CD4-positive, alpha-beta T cell treated with Interleukin-15 for 1 hour (primary cell): ENCODE measurements at places on chromosomes 5 and 9.

- no peak for DNase-seq
These were observed 65.1 kb downstream of the GRIA1 start for GRCh38 chr5:153555420-153556114.

GRCh38 chr9:72459308-72459707 lies 62.1 kb upstream of the TMC1 start:
- no peak for DNase-seq

DNA sequence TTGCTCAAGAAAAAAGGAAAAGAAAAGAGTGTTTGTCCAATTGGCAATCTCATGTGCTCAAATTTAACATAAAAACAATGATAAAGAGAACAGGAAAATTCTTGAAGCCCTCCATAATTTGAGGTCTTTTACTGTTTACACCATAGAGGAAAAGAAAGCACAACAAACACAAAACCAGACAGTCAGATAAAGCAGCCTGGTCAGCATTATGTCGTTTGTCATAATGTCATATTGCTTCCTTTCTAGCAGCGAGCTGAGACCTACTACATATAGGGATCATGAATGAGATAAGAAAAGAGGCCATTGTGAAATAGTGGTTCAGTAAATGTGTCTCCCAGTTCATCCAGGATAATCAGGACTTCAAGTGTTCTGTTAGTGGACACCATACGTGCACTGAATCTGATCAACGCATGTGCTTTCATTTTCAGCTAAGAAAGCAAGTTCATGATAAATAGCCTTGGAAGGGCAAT lies 64.7 kb upstream of the SELENOP start:
- DNase-seq, result no peak

DNA sequence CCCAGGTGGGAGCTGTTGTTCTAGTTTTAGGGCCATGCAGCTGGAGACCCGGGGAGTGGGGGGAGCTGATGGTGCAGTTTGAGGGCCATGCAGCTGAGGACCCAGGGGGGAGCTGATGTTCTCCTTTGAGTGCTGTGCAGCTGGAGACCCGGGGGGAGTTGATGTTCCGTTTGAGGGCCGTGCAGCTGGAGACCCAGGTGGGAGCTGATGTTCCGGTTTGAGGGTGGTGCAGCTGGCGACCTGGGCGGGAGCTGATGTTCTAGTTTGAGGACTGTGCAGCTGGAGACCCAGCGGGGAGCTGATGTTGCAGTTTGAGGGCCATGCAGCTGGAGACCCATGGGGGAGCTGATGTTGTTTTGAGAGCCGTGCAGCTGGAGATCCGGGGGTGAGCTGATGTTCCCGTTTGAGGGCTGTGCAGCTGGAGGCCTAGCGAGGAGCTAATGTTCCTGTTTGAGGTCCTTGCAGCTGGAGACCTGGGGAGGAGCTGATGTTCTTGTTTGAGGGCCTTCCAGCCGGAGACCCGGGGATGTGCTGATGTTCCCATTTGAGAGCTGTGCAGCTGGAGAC lies 14.6 kb downstream of the PDCD6 start:
- DNase-seq, result no peak

GRCh38 chr5:160165137-160166068 lies 46.2 kb upstream of the PWWP2A start:
- DNase-seq, result no peak

- no peak for DNase-seq
These were observed 76.8 kb upstream of the NIPAL4 start for GRCh38 chr5:157382996-157383800.

GRCh38 chr9:14307989-14308852 lies 5.7 kb downstream of the NFIB start:
- DNase-seq, result no peak

- DNase-seq, result no peak
These were observed 97.0 kb upstream of the FAM120A start for GRCh38 chr9:93354451-93354850.

DNA sequence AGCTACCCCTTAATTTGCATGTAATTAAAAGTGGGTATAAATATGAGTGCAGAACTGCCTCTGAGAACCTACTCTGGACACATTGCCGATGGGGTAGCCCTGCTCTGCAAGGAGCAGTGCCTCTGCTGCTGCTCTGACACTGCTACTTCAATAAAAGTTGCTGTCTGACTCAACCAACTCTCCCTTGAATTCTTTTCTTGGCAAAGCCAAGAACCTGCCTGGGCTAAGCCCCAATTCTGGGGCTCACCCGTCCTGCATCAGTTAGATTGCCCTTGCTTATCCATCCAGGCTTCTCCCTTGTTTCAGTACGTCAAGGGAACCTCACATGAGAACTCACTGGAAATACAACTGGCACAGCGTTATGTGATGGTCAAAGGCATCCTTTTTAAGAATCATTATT lies 44.1 kb downstream of the FBXL7 start:
- DNase-seq, result no peak

- no peak for DNase-seq
These were observed 88.8 kb downstream of the NR3C1 start for GRCh38 chr5:143314659-143315058.

GRCh38 chr9:75869236-75869635 lies 21.2 kb upstream of the PCSK5 start:
- no peak for DNase-seq

- DNase-seq, result no peak
These were observed 43.0 kb downstream of the PIK3R1 start for GRCh38 chr5:68258531-68258930.

- DNase-seq, result peak; percentile 61
These were observed 1.3 kb downstream of the QSOX2 start for GRCh38 chr9:136244122-136244968.

DNA sequence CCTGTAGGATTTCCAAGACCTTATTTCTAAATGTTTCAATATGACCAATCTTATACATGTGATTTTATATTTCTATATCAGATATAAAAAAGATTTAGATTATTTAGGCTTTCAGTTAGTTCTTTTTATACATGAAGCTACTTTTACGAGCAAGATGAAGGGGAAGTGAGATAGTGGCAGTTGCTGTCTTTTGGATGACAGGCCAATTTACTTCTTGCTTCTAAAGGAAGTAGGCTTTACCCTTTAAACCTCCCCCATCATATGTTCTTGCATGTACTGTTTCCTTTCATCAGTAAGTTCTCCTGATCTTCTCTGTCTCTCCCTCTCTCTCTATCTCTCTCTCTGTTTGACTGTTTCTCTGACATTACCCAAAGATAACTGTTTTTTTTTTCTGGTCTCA lies 4.0 kb upstream of the TYRP1 start:
- no peak for DNase-seq

DNA sequence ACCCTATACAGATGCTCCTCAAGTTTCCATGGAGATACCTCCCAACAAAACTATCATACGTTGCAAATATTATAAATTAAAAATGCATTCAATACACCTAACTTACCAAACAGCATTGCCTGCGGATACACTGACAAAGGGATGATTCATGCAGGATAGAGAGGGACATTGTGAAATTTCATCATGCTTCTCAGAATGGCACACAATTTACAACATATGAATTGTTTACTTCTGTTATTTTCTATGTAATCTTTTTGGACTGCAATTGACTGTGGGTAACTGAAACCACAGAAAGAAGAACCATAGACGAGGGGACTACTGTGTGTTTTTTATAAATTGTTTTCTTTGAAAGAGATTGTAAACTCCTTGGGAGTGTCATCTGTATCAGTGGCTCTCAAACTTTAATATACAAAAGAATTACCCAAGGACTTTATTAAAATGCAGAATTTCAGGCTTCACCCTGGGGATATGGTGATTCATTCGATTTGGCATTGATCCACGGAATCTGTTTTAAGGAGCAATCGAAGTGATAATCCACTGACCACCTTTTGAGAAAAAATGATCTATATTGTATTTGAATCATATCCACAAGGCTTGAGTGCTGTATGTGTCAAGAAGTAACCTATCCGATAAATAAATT lies 146.4 kb downstream of the SGCD start:
- DNase-seq, result no peak

- no peak for DNase-seq
These were observed 84.7 kb upstream of the TBC1D2 start for GRCh38 chr9:98339987-98340800.

GRCh38 chr5:176151281-176151680 lies 86.9 kb upstream of the SIMC1 start:
- DNase-seq, result no peak

- DNase-seq, result no peak
These were observed 9.8 kb upstream of the PHYKPL start for GRCh38 chr5:178242416-178242815.

- no peak for DNase-seq
These were observed 134.5 kb upstream of the SPEF2 start for GRCh38 chr5:35483191-35483590.

DNA sequence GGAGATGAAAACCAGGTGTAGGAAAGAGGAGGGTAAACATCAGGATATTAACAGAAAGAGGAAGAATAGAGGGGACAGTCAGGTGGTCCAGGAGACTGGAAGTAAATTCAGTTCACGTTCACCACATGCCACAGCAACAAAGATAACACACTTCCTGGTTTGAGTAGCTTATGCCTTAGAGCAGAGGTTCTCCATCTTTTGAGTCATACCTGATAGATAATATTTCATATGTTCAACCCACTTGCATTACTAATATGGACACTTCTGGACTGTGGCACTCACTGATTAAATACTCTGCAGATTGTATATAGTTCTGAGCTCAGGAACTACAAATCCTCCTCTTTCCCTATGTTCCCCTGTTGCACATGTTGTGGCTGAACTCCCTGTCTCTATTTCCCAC lies 179.9 kb upstream of the NR3C1 start:
- DNase-seq, result no peak

- no peak for DNase-seq
These were observed 221.6 kb downstream of the MAT2B start for GRCh38 chr5:163727028-163727427.

- peak; percentile 82 for DNase-seq
These were observed 124.4 kb downstream of the C9orf50 start for GRCh38 chr9:129496473-129497004.

DNA sequence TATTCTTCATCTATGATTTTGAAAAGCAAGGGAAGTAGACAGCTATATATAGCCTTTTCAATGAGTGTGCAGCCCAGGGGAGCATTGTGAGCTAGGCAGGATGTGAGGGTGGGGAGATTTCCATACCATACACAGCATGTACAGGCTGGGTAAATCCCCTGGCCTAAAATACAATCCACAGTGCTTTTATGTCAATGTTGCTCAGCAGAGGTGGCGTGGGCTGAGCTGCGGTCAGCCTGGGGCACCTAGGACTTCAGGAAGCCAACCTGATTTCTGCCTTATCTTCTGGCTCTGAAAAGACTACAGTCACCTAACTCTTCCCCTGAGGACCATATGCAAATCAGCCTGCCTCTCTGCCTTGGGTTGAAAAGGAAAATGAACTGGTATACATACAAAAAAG lies 6.3 kb upstream of the GARIN3 start:
- peak; percentile 79 for DNase-seq

DNA sequence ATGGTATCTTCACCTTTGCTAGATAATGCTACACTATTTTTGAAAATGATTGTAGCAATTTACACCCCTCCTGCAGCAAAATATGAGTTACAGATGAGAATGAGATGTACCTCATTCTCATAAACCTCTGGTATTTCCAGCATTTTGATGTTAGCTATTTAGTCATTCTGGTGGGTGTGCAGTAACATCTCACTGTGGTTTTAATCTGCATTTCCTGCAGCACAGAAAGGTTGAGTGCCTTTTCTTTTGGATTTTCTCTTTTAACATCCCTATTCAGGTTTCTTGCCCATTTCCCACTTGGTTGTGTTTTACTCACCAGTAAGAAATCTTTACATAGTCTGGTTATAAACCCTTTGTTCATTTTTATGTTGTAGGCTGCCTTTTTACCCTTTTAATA lies 206.2 kb downstream of the NR3C1 start:
- DNase-seq, result no peak
